Activated T-helper 9 cell treated with anti-CD3 and anti-CD28 coated beads, Interleukin-2, amount 50 U/mL, for 16 hours (primary cell): ENCODE measurements at places on chromosomes 3 and 15.

GRCh38 chr3:81851176-81851575 is 89.7 kb upstream of the GBE1 start:
- DNase-seq = no peak

DNA sequence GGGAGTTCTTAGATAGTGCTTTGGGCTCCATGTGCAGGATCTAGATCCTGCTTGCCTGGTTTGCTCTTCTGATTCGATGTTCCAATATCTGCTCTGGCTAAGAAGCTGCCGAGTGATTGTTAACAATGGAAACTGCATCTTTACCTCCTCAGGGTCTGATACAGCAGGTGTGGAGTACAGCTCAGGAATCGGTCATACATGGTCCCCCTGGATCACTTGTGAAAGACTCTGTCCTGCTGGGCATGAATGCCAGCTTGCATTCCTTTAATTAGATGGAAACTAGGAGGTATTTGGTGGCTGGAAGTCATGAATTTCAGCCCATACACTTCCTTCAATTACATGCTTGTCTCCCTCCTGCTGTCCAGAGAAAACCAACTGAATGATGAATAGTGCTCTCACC is 95.3 kb downstream of the CHRNA7 start:
- no peak for DNase-seq

DNA sequence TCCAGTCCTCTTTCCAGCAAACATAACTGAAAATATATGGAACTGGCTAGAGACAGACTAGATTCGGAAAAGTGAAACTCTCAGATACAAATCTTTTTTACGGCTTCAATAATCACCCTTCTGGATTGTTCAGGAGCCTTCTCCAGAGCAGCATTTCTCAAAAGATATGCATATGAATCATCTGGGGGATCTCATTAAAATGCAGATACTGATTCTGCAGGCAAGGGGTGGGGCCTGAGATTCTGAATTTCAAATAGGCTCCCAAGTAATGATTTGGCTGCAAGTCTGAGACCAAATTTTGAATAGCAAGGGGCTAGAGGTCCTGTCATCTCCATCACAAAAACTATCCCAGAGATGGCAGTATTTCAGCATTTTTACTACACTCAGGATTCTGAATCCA is 165.4 kb downstream of the CTNNB1 start:
- DNase-seq = no peak

- no peak for DNase-seq
Observed at GRCh38 chr3:197960694-197961581, 921 bp downstream of the LMLN start.

GRCh38 chr3:143753006-143753405 is 95.3 kb downstream of the SLC9A9 start:
- DNase-seq = no peak

DNA sequence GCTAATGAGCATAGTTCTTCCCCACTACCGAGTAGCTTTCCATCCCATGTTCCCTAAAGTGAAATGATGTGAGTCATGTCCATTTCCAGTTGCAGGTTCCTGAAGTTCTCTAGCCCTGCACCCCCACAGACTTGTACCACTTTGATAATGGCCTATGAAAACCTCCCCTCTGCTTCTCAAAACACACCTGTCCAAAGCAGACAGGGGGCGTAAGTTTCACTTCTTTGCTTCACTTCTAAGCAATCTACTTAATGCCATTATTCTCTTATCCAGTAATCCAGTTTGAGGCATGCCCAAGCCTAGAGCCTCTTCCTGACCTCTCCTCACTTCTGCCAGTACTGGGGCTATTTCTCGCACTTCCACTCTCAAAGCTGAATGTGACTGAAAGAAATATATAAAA is 305.1 kb downstream of the IGSF11 start:
- no peak for DNase-seq

DNA sequence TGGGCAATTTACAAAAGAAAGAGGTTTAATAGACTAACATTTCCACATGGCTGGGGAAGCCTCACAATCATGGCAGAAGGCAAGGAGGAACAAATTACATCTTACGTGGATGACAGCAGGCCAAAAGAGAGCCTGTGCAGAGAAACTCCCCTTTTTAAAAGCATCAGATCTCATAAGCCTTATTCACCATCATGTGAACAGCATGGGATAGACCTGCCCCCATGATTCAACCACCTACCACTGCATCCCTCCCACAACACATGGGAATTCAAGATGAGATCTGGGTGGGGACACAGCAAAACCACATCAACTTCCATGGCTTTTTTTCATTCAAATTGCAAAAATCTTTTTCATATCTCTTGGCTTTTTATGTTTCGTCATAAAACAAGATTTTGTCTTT is 67.6 kb upstream of the GADL1 start:
- DNase-seq = no peak

DNA sequence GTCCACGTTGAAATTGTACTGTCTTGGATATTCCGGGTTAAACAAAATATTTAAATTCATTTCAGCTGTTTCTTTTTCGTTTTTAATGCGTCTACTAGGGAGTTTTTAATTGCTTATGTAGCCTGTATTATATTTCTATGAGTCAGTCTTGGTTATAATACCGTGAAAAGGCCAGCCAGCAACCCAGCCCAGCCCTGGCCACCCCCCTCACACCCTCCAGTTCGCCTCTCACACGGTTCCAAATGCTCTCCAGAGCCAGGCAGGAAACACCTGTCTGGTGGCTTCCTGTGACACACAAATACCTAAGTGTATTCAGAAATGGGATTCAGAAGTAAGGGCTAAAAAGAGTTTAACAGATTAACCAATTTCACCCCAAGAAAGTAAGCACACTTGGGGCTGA is 4.4 kb downstream of the SH3BP5 start:
- DNase-seq = no peak

GRCh38 chr3:60552581-60552980 is 698.7 kb downstream of the FHIT start:
- DNase-seq = no peak

DNA sequence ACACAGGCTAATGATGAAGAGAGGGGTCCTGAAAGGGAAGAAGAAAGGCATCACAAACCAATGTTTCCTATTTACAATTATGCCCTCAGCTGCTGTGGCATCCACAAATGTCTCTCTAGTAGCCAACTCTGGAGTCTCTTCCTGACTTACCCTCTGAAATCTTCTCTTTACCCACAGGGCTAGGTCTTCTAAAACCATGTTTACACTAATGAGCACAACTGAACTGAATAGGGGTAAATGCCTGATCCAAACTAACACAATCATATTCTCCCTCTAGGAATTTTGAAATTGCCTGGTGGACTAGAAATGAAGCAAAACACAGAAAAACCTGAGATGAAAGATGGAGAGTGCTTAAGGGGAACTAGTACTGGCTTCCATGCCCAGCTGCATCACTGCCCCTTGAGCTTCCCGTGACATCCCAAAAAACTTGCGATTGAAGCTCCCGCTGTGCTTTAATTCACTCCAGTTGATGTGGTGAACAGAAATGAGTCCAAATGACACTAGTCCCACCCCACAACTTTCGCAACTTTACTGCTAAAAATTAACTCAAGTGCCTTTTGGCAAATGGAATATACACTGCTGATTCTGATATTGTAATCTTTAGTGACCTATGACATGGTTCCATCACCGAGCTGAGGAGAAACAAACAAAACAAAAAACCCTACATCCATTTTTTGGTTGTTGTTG is 32.8 kb downstream of the CFAP20DC start:
- no peak for DNase-seq

DNA sequence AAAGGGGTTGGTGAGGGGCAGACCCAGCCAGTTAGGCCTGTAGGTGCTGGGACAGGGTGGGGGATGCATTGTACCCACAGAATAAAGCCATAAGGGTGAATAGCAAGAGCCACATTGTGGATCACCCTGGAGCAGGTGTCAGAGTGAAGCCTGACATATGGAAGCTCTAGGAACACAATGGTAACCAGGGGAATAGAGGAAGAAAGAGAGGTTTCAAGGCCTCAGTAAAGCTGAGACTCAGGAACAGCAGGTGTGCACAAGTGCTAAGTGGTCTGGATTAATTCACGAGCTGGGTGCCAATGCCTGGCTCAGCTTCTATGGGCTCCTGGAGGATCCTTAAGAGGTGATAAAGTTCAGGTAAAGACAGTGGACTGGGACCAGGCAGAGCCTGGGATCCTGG is 323.7 kb upstream of the CTNNB1 start:
- no peak for DNase-seq

GRCh38 chr15:31840849-31841476 is 189.4 kb upstream of the CHRNA7 start:
- DNase-seq = no peak

- DNase-seq = no peak
Observed at GRCh38 chr3:25133588-25133987, 294.5 kb upstream of the RARB start.

GRCh38 chr15:90650117-90650955 is 66.8 kb upstream of the BLM start:
- DNase-seq = no peak

DNA sequence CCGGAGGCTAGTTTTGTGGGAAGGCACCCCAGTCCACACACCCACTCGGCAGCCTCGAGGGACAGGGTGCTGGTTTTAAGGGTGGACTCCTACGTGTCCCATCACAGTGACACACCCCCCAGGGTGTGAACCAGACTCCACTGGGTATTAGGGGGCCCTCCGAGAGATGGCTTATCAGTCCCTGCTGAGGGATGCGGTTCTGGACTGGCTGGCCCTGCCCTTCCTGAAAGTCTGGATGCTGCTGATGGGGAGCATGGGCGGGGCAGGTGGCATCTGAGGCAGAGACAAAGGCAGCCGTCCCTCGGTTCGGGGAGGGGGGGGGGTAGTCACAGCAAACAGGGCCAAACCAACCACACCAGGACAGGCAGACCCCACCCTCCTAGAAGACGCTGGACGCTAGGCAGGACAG is 939 bp upstream of the ULK3 start:
- no peak for DNase-seq

- no peak for DNase-seq
Observed at GRCh38 chr3:160141485-160142185, 83.6 kb upstream of the C3orf80 start.

GRCh38 chr3:60660026-60660425 is 591.2 kb downstream of the FHIT start:
- DNase-seq = no peak
